Stimulated activated CD8-positive, alpha-beta memory T cell treated with anti-CD3 and anti-CD28 coated beads, Interleukin-2, amount 100 ng/mL, for 1 hour (primary cell): ENCODE measurements at places on chromosomes 12 and 14.
A peak's percentile ranks its signal among the peaks of the same experiment; 100 is the strongest.

DNA sequence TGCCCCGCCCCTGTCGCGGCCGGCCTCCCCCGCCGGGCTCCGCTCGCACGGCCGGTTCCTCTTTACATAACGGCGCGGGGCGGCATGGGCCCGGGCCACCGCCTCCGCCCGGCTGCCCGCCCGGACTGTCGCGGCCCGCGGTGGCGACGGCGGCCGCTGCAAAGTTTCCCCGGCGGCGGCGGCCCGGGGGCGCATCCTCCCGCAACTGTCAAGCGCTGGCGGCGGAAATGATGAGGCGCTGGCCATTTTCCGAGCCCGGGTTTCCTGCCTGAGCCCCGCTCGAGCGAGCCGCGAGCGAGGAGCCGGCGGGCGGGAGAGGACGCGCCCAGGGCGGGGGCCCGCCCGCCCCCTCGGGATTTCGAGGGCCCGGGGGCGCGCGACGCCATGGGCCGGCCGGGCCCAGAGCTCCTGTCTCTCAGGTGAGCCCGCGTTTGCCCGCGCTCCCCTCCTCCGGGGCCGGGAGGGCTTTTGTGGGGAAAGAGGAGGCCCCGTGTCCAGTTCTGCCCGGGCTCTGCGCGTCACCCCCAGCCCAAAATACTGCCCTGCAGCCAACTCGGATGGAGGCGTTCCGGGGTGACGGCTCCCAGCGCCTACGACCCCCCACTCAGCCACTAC lies at the start of gene SH2B3:
TSS of gene SH2B3 (plus strand) at position 65 of the 615 bp plus-strand sequence. CDS start 12,223 bp downstream, outside the sequence.
- no peak for DNase-seq

DNA sequence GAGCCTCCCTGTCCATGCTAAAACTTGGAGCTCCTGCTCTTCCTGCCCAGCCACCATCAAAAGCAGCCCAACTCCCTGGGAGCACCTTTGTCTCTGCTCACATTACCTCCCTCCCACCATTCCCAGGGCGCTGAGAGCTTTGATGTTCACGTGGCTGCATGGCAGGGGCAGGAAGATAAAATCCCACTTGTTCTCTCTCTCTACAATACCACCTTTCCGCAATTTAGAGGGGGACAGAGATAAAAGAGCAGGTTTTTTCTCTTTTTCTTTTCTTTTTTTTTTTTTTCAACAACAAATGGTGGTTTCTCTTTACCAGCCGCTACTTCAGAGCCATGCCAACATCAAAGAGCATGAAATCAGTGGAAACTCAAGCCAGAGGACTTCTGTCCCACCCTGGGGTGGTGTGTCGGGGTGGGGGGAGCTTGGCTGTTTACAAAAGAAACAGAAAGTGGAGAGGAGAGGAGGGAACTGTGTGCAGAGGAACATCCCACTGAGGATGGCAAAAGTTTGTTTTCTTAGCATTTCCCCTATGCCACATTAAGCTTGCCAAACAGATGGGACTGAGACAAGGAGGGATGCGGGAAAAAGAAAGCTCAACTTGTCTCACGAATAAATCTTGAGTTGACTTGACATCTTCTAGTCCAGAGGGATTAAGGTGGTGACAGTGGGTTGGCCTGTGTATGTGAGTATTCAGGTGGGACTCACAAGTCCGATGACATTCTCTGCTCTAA lies 103.7 kb upstream of the NUDT4 start:
- no peak for DNase-seq

GRCh38 chr14:38336298-38336697 lies 80.4 kb upstream of the CLEC14A start:
- no peak for DNase-seq

DNA sequence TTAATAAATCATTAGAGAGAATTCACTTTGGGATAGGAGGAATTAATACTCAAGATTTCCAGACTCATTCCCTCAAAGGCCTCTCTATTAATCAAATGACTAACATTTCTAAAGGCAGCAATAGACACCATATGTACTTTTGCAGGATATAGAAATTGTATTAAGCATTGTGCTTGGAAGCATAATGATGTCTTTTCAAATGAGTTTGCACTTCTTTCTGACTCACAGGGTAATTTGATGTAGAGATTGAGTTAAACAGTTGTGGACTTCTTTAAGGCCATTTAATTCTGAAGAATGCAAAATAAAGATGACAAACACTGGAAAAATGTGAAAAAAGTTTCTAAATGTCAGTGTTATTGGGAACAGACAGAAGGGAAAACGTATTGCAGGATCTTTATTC lies 63.4 kb upstream of the CSRP2 start:
- DNase-seq: no peak

- DNase-seq: no peak
Observed at GRCh38 chr12:6367065-6367968, 8.0 kb downstream of the SCNN1A start.

DNA sequence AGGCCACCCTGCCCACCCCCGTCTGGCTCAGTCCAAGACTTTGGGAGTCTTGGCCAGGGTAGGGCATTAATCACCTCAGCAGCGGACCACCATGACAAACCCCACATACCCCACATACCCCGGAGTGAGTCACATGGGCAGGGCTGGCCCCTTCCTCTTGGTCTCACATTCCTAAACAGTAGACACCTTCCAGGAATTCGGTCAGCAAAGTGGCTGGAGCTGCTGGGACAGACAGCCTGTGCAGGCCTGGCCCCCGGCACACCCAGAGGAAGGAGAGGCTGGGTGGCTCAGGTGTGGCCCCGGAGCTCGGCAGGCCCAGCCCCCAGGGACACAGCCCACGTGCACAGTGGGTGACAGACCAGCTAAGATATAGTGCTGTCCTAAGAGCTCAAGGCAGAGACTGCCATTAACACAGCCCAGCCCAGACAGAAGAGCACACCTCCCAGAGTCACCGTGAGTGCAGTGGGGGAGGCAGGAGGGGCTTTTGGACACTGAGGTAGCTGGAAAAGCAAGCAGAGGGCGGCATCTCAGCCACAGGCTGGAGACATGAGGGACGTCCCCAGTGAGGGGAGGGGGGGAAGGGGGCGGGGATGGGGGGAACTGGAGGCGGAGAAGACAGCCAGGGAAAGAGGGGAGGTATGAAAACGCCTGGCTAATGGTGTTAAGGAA lies 24.0 kb downstream of the CCDC85C start:
- DNase-seq: no peak

GRCh38 chr14:89027097-89027740 lies 202.8 kb downstream of the TTC8 start:
- peak; percentile 13 for DNase-seq

DNA sequence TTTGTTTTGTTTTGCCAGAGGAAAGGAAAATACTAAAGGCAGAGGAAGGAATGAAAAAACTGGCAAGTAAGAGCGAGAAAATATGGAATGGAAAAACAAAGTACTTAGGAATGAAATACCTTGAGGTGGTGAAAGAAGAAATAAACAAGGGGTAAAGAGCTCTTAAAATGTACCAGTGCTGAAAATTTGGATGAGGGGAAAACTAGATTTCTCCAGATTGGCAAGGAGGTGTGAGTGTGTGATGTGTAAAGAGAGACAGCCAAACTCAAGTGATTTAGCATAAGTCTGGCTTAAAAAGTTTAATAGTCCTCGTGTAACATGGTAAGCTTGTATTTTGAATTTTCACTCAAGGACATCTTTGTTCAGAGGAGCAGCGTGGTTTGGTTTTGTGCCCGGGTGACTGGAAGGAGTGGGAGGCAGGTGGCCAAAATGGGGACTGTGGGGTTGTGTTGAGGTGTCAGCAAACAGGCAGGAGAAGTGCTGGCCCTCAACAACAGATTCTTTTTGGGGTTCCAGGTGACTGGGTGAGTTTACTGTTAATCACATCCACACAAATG lies 102.7 kb downstream of the DACT1 start:
- no peak for DNase-seq

DNA sequence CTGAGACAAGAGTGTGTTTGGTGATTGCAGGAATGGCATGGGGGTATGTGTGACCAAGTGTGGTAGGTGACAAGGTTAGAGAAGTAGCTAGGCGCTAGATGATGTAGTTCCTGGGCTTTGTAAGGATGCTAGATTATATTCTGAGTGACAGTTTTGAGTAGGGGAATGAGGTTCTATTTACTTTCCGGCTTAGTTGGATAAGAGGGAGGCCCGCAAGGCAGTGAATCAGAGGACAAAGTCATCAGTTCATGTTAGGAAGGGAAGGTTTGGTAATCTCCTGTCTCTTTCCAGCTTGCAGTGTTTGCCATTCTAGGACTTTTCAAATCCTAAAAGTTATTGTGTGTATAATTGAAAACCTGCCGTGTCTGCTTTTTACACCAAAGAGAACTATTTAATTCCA lies 45.0 kb downstream of the CFAP54 start:
- no peak for DNase-seq

GRCh38 chr14:79730196-79730595 lies 481.1 kb downstream of the DIO2 start:
- DNase-seq: no peak

DNA sequence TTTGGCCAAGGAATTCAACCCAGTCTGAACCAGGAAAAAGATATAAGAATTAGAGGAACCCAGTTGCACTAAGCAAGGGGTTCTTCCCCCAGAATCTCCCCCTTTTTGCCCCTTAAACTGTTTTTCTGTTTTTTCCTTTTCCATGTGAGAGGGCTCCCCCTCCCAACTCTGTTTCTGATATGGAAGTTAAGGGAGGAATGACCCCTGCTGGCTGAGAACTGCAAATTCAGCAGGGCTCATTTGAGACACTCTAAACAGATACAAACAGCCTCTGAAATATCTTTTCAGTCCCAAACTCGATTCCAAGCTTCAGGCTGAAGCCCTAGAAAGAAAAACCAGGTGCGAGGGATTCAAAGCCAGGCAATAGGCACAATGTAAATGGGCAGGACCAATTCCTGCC lies 132.7 kb downstream of the SLC41A2 start:
- DNase-seq: no peak

GRCh38 chr12:26523708-26524150 lies 309.3 kb downstream of the ITPR2 start:
- no peak for DNase-seq

- DNase-seq: no peak
Observed at GRCh38 chr14:103280278-103280928, 53.6 kb upstream of the EIF5 start.

DNA sequence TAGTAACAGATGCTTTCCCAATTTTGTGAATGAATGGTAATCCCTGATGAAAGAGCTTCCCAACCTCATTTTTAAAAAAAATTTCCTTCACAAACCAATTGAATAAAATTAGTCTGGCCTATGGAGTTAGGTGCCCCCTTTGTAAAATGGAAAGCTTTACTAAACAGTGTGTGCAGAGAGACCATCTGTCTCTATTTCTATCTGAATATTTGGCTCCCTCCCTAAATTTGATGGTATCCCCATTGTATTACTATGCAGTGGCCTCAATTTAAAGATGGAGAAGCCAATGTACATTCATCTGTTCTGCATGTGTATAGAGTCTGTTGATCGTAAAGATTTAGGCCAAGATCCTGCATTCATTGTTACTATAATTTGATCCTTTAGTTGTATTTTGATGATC lies 397.7 kb upstream of the RGS6 start:
- no peak for DNase-seq

DNA sequence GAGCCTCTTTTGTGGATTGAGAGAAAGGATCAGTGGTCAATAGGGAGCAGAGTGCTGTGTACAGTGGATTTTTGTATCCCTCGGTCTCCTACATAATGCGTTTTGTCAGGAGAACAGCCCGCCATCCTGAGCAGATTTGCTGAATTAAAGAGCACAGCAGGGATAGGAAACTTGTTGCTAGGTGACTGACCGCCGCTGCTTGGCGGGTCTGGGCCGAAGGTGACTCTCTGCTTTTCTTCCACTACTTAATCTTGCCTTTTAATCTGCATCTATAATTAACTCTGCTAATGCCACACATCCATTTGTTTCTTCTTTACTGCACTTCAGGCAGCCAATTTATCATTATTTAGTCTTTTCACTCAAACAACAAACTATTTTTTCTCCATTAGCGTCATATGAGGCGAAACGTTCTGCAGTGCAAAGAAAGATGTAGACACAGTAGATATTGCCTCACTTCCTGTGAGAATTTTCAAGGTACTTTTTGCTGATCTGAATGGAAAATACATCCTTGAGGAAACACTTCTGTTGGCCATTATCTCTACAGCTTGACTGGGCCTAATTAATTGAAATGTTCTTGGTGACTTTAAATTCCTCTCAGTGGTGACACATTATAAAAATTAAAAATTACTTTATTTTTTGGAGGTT lies 108.0 kb downstream of the PPM1A start:
- DNase-seq: no peak

DNA sequence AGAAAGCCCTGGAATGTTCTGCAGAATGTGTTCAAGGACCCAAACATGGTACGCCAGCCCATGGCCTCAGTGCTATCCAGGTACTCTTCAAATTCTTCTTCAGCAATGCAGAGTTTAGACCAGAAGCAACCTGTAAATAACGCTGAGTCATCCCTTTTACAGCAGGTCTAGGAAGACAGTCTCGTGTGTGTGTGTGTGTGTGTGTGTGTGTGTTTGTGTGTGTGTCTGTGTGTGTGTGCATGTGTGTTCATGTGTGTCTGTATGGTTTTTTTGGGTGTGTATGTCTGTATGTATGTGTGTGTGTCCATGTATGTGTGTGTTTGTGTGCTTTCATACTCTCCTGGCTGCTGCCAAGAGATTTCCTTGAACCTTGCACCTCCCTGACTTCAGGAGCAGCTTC lies 60.1 kb upstream of the RFX4 start:
- DNase-seq: no peak
